ENCODE measurements at places on chromosomes 5 and 9.
A peak's percentile ranks its signal among the peaks of the same experiment; 100 is the strongest.

- DNase-seq, result no peak
These were observed 13.7 kb upstream of the KIF4B start for GRCh38 chr5:154999865-155000264.

GRCh38 chr9:33921967-33922895 is 105.3 kb downstream of the UBE2R2 start:
- DNase-seq, result peak; percentile 35

- DNase-seq, result no peak
These were observed 268.3 kb upstream of the WWC1 start for GRCh38 chr5:168023191-168023590.

GRCh38 chr5:74282490-74282889 is 358.0 kb downstream of the ENC1 start:
- DNase-seq, result no peak

GRCh38 chr9:134648701-134649530 is 7.3 kb downstream of the COL5A1 start:
- DNase-seq, result no peak

DNA sequence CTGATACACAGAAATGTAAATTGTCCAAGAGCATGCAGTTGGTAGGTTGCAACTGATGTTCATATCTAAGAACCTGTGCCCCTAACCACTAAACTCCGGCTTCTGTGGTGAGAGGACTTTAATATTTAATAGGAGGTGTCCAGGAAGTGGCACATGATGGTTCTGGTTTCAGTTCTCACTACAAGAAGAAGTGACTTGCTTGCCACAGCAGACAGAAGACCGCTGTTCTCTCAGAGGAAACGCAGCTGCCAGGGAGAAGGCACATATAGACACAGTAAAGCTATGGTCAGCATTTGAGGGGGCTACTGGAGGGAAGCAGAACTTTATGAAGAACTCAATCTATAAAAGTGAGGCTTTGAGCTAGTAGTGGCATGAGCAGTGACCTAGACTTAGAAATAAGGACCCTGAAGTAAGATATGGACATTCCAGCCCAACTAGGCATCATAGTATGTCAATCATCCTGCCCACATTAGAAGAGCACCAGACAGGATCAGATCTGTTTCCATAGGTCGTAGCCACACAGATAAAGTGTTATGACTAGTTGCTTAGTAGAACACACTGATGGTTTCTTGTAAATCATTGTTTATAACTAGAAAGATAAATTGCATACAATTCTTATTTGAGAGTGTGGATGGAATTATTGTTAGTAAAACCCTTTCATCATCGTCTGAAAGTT is 36.4 kb upstream of the DAB2 start:
- no peak for DNase-seq

GRCh38 chr9:99181621-99182020 is 40.1 kb downstream of the ALG2 start:
- no peak for DNase-seq

DNA sequence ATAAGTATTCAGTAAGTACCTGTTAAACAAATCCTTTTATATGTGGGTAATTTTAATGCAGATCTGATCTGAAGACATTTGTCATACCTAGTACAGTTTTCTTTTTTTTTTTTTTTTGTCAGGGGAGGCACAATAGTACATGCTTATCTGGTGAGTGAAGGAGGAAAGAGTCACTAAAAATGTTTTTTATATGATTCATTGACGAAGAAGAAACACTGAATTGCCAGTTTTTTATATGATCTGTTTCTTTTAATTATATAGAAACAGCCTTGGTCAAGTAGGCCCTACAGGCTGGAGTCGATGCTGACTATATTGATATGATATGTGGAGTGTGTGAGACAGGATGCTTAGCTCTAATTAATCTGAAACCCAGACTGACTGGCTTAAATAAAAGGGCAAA is 315.2 kb downstream of the PSAT1 start:
- no peak for DNase-seq

- no peak for DNase-seq
These were observed 297 bp downstream of the LCN8 start for GRCh38 chr9:136757751-136758140.

- DNase-seq, result no peak
These were observed 1113.3 kb downstream of the PTPRD start for GRCh38 chr9:9499546-9499945.

GRCh38 chr9:124040186-124040931 is 28.8 kb downstream of the LHX2 start:
- no peak for DNase-seq

DNA sequence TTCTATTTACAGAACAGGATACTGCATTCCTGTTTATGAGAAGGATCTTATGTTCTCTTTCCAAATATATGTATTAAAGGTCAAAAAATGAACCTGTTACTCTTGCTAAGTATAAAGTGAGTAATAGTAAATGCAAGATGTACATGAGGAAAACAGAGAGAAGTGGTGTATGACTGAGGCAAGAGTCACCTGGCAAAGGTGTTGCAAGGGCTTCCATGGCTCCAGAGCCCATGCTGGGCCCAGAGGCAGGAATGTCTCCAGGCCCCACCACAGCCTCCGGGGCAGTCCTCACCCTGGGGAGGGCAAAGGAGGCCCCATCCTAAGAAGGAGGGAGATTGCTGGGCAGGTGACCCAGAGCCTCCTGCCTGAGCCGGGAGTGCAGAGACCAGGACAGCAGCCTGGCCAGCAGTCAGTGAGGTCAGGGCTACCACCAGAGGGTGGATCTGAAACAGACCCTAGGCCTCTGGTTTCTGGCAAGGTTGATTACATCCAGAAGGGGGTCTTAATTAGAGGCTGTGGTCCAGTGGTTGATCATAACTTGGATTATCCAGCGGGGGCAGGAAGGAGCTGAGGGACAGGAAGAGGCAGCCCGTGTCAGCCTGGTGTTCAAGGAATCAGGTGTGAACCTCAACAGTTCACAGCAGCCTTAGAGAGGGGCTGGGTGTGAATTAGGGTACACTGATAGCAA is 57.3 kb upstream of the CPLX2 start:
- no peak for DNase-seq

GRCh38 chr5:142613271-142613671 is 72.6 kb downstream of the FGF1 start:
- DNase-seq, result no peak

GRCh38 chr5:103561685-103562452 is 720 bp downstream of the NUDT12 start:
- DNase-seq, result peak; percentile 1

DNA sequence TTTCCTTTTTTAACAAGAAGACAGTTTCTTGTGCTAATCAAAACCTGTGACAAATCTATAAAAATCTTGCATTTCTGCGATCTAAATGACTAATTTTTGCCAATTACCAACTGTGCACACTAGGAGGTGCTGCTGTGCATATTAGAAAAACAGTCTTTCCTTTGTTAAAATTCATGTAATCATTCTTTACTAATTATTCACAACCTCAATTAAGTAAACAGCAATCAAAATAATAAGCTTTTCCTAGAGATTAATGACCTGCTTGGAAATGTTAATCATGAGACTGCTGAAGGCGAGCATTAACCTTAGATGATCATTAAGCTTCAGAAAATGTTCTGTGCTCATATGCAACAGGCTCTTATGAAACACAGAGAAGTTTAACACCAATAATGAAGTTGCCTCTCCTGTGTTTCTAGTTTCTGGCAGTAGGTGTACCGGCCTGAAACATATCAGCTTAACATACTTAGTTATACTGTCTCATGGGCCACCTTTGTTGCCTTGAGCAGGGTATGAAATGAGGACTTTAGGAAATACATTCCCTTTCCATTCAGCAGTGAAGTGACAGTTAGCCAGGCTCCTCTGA is 17.7 kb downstream of the RFESD start:
- peak; percentile 33 for DNase-seq

DNA sequence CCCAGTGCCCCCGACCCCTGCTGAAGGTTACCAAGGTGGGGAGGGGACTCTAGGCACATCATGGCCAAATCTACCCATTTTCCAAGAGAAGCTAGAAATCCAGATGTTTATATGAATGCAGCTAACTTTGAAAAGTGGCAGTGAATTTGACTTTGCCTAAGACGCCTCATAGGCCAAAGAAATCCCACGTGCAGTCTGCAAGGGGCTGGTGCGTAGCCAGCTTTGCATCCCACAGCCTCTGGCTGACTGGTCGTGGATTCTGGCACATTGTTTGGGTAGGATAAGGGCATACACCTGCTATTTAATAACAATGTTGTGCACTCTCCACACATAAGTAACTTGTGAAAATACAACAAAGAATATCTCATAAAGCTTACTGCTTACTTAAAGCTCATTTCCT is 3.5 kb upstream of the GADD45G start:
- no peak for DNase-seq

DNA sequence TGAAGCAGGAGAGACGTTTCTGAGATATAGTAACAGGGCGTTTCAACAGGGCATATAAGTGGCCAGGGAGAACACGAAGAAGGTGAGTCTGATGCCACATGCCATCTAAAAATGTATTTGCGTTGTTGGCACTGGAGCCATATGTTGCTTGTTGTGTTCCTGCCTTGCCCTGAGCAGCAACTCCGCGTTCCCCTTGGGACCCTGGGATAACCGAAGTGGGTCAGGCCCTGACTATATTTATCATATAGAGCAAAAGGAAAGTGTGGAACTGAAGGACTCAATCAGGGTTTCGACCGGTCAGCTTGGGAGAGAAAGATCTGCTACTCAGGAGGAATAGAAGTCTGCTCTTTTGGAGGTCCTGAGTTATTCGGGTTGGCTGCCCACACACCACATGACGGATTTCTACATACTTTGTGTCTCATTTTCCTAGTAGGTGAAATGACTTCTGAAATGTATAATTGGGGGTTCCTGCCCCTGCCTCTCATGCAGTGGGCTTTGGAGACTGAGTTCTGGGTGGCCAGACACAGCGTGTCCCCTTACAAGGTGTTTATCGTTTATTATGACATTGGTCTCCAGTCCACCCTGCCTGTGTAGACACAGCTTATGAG is 3.0 kb downstream of the STC2 start:
- DNase-seq, result no peak

- DNase-seq, result no peak
These were observed 27.1 kb downstream of the CDH9 start for GRCh38 chr5:27011274-27011673.

- peak; percentile 40 for DNase-seq
These were observed 1037.3 kb upstream of the ACO1 start for GRCh38 chr9:31347082-31347617.

GRCh38 chr5:6907320-6907918 is 194.2 kb downstream of the TENT4A start:
- no peak for DNase-seq

DNA sequence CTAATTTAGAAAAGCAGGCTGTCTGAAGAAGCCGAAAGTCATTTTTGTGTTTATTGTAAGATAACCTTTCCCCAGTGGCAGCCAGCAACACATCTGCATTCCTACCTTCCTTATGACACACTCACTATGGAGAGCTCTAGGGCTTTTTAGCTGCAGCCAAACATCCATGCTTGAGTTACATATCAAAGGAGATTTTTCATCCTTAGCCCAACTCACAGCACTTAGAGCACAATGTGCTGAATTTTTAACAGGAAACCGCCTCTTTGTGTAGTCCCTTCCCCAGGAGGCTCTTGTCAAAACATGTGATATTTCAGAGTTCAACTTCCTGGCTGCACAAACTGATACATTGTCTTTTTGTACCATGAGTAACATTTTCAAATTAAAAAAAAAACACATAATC is 379.2 kb downstream of the CTNND2 start:
- no peak for DNase-seq

GRCh38 chr9:121771418-121771817 is 120.0 kb downstream of the DAB2IP start:
- no peak for DNase-seq

GRCh38 chr5:115470921-115471320 is 73.7 kb downstream of the FEM1C start:
- no peak for DNase-seq

DNA sequence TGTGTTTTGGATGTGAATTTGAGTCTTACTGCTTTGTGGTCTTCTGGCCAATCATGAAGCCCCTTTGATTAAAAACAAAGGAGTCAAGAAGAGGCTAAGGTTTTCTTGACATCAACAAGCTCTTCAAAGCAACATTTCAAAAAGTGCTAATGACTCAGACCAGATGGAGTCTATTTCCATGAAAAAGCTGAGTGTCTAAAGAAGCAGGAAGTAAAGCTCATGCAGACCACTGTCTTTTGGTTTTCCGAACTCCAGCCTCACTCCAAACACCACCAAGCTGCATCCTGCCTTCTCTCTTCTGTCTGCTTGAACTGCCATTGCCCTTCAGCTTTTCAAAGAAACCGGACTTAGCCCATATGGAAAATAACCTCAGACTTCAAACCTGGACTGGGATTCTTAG is 115.2 kb downstream of the PRDM6 start:
- DNase-seq, result no peak

- DNase-seq, result peak; percentile 94
These were observed 12.6 kb downstream of the TRIM23 start for GRCh38 chr5:65611524-65611923.

GRCh38 chr5:51347704-51348103 is 35.5 kb upstream of the ISL1 start:
- peak; percentile 8 for DNase-seq

- DNase-seq, result no peak
These were observed 84.6 kb downstream of the PAX5 start for GRCh38 chr9:36949466-36949865.

GRCh38 chr5:132270706-132271105 is 13.2 kb downstream of the PDLIM4 start:
- DNase-seq, result no peak

GRCh38 chr5:144566747-144567420 is 396.2 kb downstream of the KCTD16 start:
- DNase-seq, result no peak

DNA sequence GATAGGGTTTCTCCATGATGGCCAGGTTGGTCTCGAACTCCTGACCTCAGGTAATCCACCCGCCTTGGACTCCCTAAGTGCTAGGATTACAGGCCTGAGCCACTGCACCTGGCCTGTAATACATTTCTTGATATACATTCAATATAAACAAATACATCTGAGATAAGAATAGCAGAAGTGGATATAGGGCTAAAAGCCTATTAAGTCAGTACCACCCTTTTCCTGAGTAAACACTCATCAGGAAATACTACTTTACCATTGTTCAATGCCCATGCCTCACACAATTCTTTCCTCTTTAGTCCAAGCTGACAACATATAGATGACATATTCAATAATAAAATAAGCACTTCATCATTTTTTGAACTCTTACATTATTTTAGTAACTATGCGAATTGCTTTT is 64.8 kb downstream of the MRPS27 start:
- DNase-seq, result no peak

- DNase-seq, result no peak
These were observed 363.2 kb downstream of the GLIS3 start for GRCh38 chr9:3936520-3937235.

DNA sequence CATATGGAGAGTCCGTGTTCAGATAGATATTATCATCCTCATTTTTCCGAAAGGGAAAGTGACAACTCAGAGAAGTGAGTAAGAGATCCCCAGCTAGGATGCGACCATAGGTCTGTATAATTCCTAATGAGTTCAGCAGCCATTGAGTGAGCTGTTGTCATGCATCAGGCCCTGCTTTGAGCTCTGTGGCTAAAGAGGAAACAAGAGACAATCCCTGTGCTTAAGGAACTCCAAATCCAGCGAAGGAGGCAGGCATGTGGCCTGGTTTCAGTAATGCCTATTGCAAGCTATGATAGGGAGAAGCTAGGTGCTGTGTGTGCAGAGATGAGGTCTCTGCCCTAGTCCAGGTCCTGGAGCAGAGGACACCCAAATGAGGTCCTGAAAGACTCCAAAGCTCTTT is 192.8 kb downstream of the ACTL7B start:
- DNase-seq, result no peak

- DNase-seq, result no peak
These were observed 26.3 kb downstream of the SLC46A2 start for GRCh38 chr9:112864403-112864802.

Data from ACHN (cell line).